ENCODE measurements at places on chromosomes 2 and 18.

- DNase-seq = no peak
Observed at GRCh38 chr2:172674034-172674967, 61.3 kb upstream of the RAPGEF4 start.

GRCh38 chr2:100554798-100555407 is 7.9 kb upstream of the PDCL3 start:
- DNase-seq = peak; percentile 49

GRCh38 chr2:97699765-97700444 is 13.5 kb upstream of the ZAP70 start:
- peak; percentile 70 for DNase-seq

DNA sequence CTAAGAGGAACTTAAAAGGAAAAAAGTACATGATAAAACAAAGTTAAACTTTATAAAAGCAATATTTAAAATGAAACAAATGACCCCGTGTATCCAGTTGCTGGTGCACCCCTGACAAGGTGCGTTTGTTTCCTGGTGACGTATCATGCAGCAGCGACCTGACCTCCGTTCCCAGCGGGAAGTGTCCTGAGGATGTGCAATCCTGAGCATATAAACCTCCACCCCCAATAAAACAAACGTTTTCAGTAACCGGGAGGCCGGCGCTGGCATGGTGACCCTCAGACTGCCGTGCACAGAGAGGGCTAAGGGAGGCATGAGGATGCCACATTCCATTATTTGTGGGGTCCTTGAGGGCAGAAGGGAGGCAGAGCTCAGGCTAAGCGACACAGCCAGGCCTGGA is 14.8 kb downstream of the SLC66A2 start:
- DNase-seq = no peak

DNA sequence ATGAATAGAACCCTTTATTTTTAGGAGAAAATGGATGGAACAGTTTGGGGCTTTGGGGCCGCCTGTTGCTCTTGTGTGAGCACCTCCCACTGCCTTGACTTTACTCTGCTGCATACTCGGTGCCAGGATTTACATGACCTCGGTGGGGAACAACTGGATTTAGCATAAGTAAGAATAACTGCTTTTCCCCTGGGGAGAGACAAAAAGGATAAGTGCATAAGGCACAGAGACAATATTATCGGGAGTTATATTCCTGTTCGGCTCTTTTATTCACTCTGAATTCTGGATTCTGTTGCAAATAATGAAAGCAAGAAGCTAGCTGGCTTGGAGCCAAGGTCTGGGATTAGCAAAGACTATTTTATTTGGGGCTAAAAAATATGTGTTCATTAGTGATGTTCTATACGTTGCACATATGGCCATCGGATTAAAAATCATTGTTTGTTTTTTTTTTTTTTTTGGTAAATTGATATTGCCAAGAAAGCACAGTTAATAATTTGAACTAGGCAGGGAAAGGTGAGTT is 69.8 kb downstream of the CYBRD1 start:
- no peak for DNase-seq

- DNase-seq = no peak
Observed at GRCh38 chr2:194674043-194674442, 983.0 kb upstream of the SLC39A10 start.

GRCh38 chr2:111227716-111228141 is 107.0 kb downstream of the BCL2L11 start:
- DNase-seq = no peak

DNA sequence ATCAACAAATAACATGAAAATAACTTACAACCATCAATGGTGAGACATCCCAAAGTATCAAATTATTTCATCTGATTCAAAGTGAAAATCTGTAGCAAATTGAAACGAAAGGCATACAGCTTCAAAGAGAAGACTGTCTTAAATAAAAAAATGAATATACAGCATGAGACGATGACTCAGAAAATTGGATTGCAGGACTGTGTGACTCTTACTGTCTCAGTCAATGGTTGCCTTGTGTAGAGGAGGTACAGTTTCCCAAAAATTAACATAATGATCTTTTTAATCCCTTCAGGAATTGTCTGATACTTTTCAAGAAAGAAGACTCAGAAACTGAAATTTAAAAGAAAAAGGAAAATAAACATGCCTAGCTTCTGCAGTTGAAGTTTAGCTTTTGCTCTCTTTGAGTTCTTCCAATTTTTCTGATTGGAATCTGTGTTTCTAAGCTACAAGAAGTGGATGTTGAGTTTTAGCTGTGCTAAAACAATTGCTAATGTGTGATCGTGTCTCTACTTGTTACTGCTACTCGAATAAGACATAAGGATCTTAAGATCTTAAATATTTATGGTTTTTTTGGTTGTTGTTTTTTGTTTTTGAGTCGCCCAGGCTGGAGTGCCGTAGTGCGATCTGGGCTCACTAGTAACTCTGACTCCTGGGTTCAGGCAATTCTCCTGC is 41.1 kb upstream of the EPB41L3 start:
- DNase-seq = no peak

DNA sequence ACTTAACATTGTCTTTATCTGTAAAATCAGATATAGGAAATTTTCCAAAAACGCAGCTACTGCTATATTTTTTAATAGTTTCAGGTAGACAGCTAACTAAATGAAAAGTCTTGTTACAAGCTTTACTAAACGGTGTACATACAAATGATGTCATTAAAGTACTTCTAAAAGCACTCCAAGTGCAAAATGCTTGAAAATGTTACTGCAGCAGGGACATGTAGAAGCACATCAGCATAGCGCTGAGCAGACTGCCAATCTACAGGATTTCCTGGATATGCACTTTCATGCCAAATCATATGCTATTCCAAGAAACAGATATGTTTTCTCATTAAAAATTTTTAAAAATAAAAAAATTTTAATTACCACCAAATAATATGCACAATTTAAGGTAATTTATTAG is 61.7 kb downstream of the SMAD2 start:
- DNase-seq = no peak

DNA sequence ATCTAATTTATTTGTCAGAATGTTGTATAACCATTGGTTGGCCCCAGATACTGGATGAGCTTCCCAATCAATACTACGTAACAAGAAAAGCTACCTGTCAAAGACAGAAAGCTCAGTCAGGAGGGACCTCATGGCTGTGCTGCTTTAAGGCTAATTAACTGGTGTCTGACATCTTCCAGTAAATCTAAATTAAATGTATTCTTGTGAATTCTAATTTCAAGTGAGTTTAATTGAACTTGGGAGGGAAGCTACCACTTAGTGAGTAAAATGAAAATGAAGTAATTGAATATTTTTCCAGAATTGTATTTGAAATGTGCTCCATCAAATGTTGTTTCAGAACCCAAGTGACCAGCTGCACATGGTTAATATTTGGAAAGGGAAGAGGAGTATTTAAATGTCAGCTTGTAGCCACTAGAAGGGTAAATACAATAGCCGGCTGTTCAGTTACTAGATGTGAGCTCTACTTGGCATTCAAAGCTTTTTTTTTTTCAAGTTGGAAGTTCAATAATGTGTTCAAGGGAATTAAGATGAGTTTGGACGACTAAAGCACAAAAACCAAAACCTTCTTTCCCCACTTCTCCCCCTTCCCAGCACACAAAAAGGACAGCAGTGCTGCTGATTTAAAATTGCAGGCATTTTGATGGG is 62.0 kb downstream of the GPR39 start:
- no peak for DNase-seq

DNA sequence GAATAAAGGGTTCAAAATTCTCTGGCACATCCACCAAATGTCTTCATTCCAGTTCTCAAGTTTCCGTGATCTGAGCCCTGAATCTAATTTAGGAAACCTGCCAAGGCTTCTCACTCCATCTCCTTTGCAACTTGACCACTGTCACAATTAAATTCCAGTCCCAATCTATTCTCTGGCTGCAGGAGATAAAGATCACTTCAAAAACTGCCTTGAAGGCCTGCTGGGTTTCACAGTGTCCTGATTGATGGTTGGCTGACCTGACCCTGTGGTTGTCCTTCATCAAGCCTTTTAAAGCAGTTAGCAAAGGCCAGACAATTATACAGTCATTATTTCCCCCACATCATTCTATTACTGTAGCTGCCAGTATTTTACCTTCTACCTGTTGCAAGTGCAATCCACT is 60.3 kb upstream of the DNAJC10 start:
- DNase-seq = no peak

- DNase-seq = no peak
Observed at GRCh38 chr2:217186668-217187159, 326.9 kb upstream of the TNP1 start.

DNA sequence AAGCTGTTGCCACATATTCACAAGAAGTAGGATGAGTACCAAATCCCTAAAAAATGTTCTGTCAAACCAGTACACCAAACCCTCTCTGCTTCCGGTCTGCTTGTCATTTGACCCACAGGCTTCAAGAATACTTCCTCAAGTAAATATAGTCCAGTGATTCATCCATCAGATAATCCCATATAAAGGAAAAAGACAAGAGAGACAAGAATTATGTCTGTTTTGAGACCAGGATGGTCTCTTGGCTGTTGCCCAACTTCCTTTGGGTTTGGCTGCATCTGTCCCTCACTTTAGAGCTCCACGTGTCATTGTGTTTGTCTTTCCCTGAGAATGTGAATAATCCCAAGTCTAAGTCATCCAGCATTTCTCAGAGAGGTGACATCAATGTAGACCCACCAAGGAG is 91.5 kb upstream of the NRP2 start:
- DNase-seq = no peak

GRCh38 chr2:99863236-99863902 is 279.0 kb downstream of the AFF3 start:
- no peak for DNase-seq

DNA sequence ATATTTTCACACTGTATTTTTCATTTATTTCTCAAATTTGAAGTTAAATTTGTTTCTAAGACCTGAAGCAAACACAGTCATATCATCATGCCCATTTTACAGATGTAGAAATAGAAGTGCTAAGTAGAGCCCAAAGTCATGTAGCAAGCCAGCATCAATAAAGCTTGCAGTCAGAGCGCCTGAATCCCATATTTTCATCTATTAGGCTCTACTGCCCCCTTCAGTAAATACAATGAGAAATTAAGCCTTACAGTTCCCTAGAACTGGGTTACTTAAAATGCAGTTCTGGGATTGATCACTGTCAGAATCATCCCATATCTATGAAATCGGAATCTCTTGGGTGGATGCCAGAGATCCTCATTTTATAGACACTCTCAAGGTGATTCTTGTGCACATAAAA is 419.9 kb downstream of the TGIF1 start:
- peak; percentile 6 for DNase-seq

DNA sequence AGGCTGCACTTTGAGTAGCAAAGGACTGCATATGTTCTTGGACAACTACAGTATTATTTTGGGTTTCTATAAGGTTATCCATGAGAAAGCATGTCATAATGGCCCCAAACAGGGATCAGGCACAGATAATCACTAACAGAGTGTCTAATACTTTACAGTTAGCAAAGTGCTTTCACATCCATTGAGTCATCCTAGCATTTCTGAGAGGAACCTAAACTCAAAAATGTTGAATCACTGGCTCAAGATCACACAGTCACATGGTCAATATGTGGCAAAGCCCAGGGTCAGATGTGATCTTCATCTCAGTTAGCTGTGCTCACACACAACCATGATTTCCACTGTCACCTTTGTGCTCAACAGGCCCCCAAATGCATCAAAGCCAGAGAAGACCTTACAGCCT is 156.1 kb upstream of the VRK2 start:
- no peak for DNase-seq

- no peak for DNase-seq
Observed at GRCh38 chr2:151111599-151112278, 149.9 kb downstream of the RBM43 start.

DNA sequence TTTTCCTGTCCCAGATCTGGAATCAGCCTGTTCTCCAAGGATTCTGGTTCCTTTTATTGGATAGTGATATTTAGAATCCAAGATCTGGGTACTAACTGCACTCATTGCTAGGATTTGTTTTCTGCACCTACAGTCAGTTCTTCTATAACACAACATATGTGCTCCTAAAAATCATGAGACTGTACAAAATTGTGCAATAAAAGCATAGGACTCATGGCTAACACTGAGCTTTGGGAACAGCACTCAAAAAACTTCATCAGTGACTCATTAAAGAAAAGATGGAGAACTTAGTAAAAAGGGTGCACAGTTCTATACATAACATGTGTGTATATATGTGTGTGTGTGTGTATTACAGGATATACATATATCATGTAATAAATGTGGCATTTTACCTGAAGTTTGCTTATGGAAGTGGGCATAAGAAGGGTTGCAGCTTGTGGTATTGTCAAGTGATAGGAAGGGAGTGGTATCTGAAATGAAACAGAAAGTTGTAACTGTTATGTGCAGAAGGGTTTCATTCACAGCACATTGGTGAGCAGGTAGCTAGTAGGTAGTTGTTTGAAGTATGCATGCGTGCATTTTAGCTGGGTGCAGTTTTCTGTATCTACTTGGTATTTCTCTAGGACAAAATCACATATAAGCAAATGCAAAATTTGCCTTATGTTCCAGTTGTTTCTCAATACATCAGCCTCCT is 5.9 kb upstream of the SCYGR2 start:
- no peak for DNase-seq

GRCh38 chr2:28979041-28979440 is 2.1 kb upstream of the TOGARAM2 start:
- no peak for DNase-seq

DNA sequence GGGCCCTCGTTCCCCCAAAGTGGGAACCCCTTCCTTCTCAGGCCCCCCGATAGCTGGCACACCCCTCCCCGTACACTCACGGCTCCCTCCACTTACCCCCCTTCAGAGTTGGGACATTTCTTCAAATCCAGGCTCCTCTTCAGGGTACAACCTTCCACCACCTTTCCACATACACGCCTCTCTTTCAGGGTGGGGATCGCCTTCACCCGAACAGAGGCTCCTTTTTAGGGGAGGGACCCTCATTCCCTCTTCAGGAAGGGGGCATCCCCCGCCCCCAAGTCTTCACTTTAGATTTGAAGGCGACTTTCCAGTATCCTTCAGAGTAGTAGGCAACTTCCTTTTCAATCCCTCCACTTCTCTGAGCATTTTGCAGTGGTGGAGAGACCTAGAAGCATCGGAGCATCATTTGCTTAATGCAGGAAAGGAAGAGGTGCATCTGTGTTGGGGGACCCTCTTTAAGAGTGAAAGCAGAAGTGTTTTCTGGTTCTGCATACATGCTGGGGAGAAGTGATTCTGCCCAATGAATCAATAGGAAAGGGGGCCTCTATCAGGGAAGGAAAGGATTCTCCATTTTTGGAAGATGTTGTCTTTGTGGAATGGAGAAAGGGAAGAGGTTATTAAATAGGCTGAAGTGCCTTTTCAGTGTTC is 845 bp downstream of the EML4 start:
- DNase-seq = peak; percentile 43

GRCh38 chr2:75476761-75477160 is 84.0 kb downstream of the EVA1A start:
- DNase-seq = no peak

DNA sequence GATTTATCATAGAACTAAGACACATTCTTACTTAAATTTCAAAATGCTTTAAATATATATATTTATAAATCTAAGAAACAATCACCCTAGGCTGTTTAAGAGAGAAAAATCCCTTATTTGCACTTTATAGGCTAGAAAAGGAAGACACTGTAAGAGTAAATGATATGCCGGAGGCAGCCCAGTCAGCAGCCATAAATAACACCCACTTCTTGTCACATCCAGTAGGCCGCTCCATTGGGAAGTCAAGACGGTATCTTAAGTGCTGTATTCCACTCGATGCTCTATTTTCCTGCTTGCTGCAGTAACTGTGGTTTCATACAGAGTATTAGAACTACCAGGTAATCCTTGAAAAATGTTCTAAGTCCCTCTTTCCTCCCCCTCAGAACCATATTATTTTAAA is 57.9 kb downstream of the ABCA12 start:
- no peak for DNase-seq

GRCh38 chr2:10103179-10103578 is 19.4 kb upstream of the RRM2 start:
- DNase-seq = no peak

Measured in CD4-positive, alpha-beta T cell treated with Interleukin-12 subunit alpha and Interleukin-12 subunit beta, for 1 hour (primary cell).